ENCODE measurements at places on chromosomes 13 and 19.

GRCh38 chr19:38924388-38924787 lies 6.2 kb downstream of the SARS2 start:
- DNase-seq: no peak

GRCh38 chr13:113113846-113114271 lies 8.3 kb downstream of the F7 start:
- DNase-seq: no peak

DNA sequence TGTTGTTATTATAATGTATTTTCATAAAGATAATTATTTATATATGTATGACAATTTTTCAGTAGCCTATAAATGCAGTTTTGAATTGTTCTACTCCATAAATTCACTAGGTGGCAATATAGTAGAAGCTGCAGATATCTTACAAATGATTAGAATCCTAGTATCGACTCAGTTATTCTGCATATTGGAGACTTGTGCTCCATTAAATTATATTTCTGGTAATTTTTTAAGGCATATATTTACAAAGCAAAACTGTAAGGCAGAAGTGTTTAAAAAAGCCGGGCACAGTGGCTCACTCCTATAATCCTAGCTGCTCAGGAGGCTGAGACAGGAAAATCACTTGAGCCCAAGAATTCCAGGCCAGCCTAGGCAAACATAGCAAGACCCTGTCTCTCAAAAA lies 58.7 kb downstream of the DPY19L3 start:
- DNase-seq: peak; percentile 8

GRCh38 chr13:41470196-41470595 lies 12.8 kb downstream of the RGCC start:
- no peak for DNase-seq

DNA sequence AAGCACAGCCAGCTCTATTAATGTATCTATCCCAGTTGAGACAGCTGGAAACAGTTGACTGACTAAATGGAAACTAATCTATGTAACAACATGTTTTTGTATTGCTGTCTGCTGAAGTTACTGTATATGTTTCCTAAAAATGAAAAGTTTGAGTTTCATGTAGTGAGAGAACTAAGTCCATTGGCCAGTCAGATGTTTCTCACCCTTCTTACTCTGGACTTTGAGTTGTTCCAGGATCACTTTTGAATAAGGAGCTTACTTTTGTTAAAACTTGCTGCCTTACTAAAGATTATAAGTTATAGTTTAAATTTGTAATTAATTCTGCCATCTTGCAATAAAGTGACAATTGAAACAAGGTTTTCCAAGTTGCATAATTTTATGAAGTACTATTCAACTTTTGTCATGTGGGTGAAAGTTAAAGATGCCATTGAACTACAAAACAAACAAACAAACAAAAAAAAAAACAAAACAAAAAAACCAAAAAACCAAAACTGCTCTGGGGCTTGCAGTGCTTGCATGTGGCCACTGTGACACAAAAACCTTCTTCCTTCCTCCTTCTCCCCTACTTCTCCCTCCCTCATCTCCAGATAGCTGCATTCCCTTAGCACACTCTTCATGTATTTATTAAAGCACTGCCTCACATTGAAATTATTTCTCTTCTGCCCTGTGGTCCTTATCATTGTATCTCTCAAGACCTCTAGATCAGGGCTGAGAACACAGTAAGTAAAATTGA lies 15.3 kb downstream of the WDFY2 start:
- no peak for DNase-seq
